Right forelimb (tissue), 1 donor: ENCODE measurements at places on chromosomes 6 and 20.
A peak's percentile ranks its signal among the peaks of the same experiment; 100 is the strongest.

DNA sequence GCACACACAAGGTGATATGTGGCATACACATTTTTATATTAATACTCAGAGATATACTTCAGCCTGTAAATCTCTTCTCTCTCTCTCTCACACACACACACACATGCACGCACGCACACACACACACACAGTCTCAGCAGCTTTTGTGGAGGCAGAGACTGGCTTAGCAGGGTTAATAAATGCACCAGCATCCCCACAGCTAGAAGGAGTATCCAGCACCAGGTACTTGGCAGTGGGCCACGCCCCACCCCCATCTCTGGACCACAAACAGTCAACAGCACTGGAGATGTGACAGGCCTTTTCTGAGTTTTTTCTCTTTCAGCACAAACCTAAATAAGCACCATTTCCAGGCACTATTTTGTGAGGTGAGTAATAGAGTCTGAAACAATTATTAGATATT lies 47.3 kb upstream of the LRFN2 start:
- DNase-seq = no peak

- peak; percentile 63 for DNase-seq
These were observed 99.4 kb downstream of the YTHDF1 start for GRCh38 chr20:63116412-63117106.

DNA sequence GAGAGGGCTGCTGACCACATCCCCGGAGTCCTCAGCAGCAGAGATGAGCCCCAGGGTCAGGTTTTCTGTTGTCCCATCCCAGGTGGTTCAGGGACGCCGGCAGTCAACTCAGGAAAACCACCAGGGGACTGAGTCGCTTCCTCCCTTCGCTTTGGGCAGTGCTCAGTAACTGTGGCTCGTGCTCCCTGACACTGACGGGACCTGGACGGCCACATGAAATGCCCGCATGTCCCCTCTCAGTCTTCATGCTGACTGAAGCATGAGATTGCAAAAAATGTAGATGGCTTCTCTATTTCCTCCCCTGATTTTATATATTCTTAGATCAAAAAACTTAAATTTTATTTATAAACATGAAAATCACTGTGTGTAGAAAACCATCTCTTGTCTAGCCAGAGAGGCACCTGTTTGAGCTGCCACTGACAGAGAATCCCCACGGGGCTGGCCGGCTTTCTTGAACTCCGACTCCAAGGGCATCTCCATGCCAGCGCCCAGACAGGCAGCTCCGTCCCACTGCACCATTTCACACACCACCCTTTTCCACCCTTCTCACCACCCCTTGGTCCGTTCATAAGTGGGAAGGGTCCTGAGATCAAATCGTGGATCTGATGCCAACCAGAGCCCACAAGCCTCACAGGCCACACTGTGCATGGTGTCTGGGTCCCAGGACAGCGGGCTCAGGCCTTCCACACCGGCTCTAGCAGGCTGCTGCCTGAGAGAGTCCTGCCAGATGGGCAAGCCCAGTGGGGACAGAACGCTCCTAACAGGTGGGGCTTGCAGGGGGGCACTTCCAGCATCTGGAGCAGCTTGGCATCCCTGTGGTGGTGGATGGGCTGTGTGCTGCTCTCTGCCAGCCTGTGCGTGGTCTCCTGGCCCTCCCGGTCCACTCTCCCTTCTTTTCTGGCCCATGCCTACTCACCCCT lies 98.2 kb downstream of the SMOC2 start:
- DNase-seq = no peak

DNA sequence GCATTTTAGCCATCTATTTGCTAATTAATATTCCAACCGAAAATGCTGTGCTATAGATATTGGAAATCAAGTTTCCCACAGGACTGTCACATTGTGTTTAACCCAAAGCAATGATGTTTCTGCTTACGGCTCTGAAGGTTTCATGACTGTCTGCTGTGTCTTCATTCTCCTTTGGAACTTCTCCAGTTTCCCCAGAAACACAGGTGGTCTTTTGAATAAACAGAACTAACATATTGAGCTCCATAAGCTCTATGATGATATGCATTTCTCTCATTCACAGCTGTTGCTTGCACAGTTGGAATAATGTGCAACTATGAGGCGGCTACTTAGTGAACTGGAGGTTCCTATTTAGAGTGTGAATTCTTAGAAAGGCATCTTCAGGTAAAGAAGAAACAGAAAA lies 266.0 kb upstream of the ID4 start:
- DNase-seq = no peak

DNA sequence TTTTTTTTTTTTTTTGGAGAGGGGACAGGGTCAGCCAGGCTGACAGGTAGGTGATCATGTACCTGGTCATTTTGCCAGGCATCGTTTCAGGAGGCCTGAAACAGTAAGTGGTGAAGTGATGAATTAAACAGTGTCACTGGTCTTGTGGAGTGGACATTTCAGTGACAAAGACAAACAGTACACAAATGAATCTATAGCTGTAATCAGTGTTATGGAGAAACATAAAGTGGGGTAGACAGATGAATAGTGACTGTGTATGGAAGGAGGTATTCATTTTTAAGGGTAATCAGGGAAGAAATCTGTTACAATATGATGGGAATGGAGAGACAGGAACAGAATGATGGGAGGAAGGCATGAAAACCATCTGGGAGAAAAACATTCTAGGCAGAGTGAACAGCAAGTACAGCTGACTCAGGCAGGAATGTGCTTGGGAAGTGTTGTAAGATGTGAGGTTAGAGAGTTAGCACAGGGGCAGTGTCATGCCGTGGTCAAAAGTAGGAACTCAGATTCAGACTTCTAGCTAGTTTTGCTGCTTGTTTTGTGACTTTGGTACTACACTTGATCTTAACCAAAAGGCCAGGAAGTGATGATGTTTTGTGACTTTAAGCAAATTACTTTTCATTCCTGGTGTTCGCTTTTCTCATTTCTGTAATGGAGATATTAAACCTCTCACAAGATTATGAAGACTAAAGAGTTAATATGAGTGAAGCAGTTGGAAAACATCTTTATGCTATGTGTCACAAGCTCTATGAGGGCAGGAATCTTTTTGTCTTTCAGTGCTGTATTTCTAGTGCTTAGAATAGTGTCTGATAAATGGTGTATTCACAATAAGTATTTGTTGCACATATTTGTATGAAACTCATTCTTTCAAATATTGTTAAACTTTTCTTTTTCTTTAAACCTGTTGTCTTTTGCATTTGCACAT lies 43.4 kb downstream of the QKI start:
- no peak for DNase-seq

GRCh38 chr20:43584448-43585136 lies 6.1 kb upstream of the IFT52 start:
- DNase-seq = no peak
